Brain (organoid and tissue), 16 donors: ENCODE measurements at places on chromosomes 12 and 14.

GRCh38 chr12:98113548-98113947 lies 401.8 kb upstream of the TMPO start:
- no peak for DNase-seq

- DNase-seq = no peak
Observed at GRCh38 chr12:67364228-67364627, 95.1 kb downstream of the CAND1 start.

GRCh38 chr12:93134175-93134890 lies 205.2 kb upstream of the EEA1 start:
- no peak for DNase-seq

DNA sequence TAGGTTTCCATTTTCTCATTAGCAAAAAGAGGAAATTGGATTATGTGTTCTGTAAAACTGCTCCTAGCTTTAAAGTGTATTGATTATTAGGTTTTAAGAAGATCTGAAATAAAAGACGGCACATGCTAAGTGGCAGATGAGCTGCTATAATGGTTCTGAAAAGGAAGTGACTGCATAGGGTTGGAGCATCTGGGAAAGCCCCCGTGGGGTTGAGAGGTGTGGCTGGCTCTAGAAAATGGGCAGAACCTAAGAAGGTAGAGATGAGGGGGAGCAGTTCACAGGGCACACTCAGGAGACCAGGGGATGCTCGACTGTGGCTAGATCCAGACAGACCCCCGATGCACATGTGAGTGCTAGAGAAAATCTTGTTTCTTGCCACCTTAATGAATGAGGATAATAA lies 1.9 kb downstream of the IFNG-AS1 start:
- DNase-seq = no peak

DNA sequence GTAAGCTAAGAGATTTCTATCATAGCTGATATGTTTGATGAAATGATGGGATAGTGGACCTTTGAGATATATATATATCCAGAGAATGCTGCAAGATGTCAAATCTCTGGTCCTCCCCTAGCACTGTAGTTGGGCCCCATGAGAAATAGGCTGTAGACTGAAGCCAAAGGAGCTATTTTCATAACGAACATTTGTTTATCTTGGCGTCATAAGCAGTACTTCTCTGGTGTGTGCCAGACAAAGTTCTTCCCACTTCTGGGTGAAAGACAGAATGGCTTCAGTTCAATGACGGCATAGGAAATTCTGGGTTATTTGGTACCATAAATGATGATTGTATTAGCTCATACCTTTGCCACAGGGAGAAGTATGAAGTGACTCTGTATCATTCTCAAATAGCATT lies 534.3 kb downstream of the SOX5 start:
- DNase-seq = no peak

DNA sequence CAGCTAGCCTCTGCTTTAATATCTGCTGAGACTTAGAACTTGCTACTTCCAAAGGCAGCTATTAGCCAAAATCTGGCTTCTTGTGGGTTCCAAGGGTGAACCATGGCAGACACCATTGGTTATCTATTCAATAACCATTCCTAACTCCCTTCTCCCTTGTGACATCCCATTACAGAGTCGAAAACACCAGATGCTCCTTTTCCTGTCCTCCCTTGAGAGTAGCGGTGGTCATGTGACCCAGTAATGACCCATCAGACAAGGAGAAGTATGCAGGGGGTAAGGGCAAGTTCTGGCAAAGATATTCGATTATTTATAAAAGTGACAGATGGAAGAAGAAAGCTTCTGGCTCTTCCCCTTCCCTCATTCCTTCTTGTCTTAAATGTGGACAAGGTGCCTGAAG lies 20.1 kb downstream of the TGFB3 start:
- DNase-seq = no peak

DNA sequence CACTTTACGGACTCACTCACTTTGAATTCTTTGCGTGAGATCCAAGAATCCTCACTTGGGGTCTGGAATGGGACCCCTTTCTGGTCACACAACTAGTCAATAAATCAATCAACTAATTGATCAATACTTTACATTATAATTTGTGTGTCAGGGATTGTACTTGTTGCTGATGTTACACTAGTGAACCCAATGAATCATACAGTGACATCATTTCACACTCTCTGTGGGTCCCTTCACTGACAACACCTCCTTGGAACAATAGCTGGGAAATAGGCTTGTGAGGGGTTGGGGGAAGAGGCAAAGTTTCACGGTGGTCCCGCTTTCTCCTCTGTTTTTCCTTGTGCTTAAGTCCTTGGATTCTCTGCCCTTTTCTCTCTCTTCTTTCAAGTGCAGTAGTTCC lies 35.0 kb downstream of the TPH2 start:
- no peak for DNase-seq

DNA sequence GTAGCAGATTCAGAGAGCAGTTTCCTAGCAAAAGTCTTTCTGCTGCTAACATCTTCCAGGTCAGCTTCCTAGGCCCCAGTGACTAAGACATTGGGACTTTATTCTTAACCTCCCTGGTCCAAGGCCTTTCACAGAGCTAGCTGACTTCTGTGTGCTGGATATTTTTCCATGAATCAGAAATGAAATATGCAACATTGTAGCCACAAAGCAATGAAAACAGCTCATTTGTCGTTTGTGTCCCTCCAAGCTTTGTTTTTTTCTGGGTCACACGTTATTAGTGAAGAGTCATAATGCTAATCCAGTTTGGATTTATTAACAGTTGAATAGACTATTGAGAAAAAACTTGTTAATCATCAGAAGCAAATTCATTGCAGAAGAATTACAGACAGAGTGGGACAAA lies 82.4 kb downstream of the ARF6 start:
- no peak for DNase-seq

GRCh38 chr14:74549588-74549987 lies 56.0 kb downstream of the ISCA2 start:
- no peak for DNase-seq

- DNase-seq = no peak
Observed at GRCh38 chr14:86331341-86331740, 801.4 kb downstream of the FLRT2 start.

DNA sequence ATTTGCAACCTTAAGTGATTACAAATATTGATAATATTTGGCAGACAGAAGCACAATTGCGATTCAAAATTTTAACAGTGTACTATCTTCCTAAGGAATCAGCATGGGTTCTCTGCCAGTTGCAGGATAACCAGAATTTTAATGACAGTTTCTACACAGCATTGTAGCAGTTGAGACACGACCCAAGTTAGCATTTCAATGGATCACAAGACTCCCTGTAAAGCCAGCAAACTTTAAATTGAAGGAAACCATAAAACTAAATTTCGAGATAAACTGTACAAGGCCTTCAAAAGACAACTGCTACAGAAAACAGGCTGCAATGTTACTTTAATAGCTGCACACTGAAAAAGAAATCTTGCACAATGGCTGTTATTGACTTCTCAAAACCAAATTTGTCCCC lies 154.9 kb downstream of the MED13L start:
- peak; percentile 52 for DNase-seq

- no peak for DNase-seq
Observed at GRCh38 chr12:102833687-102834441, 83.2 kb downstream of the PAH start.

GRCh38 chr12:58443273-58443980 lies 476.9 kb downstream of the LRIG3 start:
- no peak for DNase-seq

DNA sequence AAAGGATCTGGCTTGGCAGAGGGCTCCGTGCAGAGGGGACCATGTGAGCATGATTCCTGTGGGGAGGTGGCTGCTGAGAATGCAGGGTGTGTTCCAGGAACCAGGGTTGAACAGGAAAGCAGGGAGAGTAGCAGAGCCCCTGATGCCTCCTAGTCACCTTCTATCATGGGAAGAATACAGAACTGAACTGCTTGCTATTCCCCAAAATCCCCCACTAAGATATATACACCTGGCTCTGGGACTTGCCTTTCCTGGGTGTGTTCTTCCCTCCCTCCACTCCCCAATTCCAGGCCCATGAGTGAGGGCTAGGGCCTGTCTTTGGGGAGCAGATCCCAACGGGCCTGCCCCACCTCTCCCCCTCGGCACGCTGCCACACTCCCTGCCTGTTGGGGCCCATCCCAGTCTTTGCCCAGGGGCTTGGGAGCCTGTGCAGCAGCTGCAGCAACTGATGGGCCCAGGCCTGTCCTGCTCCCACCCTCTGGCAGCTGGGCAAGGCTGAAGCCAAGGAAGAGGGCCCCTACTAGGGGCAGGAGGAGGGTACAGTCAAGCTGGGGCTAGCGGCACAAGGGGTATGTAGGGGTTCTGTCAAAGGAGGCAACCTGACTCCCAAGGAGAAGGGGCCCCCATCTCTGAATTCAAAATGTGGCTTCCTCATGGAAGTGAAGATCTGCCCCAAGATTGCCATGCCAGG lies 3.2 kb downstream of the AJUBA start:
- DNase-seq = no peak

DNA sequence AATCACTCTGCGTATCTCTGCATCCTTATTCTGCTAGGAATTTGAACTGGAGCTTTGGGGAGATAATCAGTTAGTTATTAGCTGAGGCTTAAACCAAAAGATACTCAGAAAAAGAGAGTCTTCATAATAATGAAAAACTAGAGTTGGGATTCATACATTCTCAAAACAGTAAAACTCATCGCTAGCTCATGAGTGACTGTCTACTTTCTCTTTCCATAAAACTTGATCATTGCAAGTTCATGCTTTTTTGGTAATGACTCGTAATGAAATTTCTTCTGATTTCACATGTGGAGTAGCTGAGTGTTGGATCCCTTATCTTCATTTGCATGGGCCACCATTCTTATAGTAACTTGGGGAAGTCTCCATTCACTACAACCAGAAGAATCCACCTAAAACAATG lies 397.7 kb downstream of the PDZRN4 start:
- no peak for DNase-seq

GRCh38 chr12:60059180-60059579 lies 463.4 kb downstream of the SLC16A7 start:
- no peak for DNase-seq

DNA sequence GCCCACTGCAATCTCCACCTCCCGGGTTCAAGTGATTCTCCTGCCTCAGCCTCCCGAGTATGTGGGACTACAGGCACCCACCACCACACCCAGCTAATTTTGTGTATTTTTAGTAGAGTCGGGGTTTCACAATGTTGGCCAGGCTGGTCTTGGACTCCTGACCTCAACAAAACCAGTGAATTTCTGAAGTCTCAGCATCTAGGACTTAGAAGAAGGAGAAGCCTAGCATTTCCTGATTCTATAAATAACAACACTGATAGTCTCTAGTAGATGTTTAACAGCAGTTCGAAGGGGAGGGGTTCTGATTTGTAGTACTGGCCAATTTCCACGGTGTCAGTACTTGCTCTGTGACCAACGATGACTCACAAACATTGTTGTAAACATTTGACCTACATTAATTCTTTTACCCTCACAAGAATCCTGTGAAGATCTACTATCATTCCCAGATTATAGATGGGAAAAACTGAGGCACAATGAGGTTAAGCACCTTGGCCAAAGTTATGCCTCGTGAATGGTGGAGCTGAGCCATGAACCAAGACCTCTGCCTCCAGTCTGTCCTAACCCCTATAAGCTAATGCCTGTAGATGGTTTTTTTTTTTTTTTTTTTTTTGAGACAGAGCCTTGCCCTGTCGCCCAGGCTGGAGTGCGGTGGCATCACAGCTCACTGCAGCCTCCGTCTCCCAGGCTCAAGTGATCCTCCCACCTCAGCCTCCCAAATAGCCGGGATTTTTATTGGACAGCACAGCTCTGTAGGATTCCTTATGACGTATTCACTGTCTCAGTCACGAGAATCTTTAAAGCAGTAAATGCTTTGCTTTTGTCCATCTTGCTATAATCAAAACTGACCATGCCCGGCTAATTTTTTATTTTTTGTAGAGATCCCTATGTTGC lies 5.2 kb downstream of the P2RX4 start:
- no peak for DNase-seq

DNA sequence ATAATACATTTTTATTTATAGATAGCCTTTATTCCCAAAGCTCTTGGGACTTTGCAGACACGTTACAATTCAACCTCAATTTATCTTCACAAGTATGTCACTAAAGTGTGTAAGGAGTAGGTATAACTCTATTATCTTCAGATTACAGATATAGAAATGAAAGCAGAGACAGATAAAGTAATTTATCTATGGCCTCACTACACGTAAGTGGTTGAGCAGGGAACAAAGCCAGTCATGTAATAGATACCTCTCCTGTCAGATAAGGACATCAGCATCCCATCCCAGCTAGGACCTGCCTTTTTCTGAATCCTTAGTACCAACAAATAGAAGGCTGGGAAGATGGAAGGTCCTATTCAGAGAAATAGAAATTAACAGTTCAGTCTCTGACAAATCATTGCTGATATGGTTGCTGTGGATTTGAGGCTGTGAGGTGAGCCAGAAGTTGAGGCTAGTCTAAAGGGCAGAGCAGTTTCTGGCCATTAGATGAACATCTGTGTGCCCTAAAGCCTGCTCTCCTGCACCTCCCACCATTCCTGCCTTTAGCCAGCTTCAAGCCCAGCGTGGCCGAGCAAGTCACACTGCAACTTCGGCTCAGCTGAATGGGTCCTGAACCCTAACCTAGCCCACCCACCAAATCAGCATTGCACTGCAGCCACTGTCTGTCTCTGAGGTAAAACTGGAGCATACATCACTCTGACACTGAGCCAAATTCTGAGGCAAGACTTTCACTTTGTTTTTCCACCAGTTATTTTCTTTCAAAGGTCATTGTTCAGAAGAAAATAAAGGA lies 71.1 kb upstream of the PLEKHA5 start:
- no peak for DNase-seq

DNA sequence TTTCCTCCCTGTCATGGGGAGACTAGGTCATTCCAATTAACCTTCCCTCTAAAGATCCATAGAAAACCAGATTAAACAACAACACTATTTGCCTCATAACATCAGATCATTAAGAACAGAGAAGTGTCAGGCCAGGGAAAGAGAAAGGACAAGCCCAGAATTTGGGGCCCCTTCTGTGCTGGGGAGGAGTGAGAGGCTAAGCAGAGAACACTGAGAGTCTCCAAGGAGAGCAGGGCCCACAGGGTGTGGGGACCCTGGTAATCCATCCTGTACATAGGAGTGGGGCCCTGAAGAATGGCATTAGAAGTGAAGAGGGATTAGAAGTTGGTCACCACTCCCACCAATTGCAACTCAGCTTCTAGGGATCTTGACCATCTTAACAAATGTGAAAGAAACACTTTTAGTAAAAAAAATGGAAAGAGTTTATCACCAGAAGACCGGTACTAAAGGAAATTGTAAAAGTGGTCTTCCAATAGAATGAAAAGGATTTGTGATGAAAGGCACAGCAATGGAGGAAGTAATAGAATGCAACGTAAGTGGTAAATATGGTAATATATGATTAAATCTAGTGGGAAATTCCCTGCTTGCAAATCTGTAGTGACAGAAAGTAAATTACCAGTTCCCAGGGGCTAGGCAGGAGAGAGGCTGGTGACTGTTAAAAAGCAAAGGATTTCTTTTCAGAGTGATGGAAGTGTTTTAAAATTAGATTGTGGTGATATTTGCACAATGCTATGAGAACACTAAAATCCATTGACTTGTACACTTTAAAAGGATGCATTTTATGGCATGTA lies 14.0 kb upstream of the TMTC1 start:
- no peak for DNase-seq

GRCh38 chr14:26276757-26277156 lies 321.1 kb downstream of the NOVA1 start:
- no peak for DNase-seq
